ENCODE measurements at places on chromosomes 3 and 15.

DNA sequence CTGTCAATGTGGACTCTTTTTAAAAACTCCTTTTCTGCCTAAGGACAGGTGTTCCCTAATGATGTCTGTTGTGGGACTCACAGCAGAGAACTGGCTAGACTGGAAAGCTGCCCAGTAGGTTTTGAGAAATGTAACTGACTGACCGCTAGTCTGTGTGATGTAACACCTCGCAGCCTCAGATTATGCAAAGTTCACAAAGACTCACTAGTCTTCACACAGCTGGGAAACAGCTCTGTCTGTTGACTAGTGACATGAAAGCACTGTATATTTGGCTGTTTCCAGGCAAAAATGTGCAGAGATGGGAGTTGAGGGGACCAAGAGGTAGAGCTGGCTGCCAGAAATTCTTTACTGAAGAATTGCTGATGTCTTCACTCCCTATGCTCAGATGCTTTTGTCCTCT is 10.3 kb downstream of the PDZRN3 start:
- no peak for DNase-seq

DNA sequence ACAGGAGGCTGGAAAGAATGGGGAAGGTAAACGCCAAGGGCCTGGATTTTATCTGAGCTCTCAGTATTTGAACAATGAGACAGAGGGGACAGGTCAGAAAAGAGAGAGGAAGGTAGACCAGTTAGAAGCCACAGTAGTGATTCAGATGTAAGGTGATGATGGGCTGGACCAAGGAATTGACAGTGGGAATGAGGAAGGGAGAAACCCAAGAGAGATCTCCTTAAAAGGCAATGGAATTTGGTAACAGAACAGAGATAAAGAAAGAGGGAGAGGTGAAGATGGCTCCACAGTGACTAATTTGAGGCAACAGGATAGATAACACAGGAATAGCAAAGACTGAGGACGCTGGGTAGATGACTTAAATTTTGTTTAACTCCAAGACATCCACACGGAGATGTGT is 11.4 kb upstream of the HEG1 start:
- no peak for DNase-seq

- DNase-seq = no peak
These were observed 12.6 kb downstream of the CLK3 start for GRCh38 chr15:74628199-74628598.

DNA sequence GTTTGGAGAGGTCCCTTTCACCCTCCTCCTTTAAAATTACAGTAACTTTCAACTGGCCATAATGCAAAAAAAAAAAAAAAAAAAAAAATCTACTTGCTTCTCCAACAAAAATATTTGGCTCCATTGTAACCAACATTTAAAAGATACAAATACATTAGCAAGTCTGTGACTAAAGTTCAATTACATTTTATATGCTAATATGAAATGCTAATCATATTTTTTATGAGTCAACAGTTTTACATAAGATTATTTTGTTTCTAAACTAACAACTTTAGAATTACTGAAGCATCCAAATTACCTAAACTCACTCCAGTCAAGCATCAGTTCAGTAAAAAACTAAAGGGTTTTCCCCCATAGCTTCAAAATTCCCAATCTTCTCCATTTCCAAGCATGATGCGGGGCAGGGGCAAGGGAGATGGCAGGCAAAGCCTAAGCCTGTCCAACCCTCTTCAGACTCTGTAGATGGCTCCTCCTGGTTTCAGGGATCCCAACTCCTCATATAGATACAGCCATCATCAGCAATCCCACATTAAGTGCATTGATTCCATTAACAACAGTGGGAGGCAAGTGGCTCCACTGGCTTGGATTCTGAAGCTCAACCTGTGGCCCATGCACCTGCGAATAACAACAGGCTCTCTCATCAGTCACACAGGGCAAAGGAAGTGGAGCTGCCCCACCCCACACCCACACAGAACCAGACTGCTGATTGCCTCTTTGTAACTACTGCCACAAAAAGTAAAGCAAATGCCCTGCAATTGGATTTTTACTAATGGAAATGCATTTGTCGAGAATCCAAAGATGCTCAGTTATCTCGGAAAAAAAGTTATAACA is 15.0 kb downstream of the SFMBT1 start:
- DNase-seq = no peak

GRCh38 chr3:152444029-152444641 is 175.4 kb downstream of the MBNL1 start:
- DNase-seq = peak; percentile 77

GRCh38 chr3:191379446-191379845 is 49.1 kb upstream of the UTS2B start:
- DNase-seq = no peak
